ENCODE measurements at places on chromosomes 12 and 14.

DNA sequence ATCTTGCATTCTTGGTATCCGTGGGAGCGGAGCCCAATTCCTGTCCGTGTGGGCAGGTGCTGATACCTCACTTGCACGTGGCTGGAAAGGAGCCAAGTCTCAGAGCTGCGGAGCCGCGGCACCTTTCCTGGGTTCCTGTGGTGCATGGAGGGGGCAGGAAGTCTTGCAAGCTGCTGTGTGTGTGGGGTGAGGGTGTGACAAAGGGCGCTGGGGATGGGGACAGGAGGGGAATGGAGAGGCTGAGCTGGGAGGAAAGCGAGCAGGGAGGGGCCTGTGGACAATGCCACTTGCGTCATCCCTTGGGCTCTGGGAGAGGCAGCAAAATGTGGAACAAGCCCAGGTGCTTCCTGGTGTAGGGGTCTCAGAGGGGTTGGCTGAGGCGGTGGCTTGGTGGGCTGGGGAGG, 86.7 kb downstream of the CALM1 start:
- no peak for DNase-seq

DNA sequence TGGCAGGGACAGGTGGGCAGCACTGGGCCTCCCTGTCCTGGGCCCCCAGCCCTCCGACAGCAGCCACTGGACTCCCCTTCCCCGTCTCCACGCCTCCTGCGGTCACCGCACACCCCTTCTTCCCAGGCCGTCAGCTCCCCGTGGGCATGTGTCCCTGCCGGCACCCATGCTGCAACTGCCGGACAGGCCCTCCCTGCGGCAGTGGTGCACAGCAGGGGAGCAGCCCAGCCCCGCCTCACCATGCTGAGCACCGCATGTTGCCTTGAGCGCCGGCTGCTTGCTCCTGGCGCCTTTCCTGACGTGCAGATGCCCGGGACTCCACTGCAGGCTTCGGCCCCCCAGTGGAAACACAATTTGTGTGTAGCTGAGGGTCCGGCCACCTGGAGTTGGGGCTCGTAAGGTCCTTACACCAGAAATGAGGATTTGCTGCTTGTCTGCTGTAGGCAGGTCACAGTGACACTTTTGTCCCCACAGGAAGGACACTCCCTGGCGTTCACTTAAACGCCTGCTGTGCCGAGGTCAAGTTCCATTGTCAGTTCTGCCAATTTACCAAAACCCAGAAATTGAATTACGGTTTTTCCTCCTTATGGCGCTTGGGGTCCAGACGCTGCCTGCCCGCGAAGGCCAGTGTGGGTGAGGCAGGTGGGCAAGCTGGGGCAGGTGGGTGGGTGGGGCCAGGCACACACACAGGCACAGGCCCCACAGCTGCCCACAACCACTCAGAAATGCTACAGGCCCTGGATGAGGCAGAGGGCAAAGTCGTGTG, 28.2 kb upstream of the MMP17 start:
- DNase-seq: no peak

- no peak for DNase-seq
These were observed 46.9 kb upstream of the NOS1 start for GRCh38 chr12:117408161-117408791.

GRCh38 chr14:77267937-77268699, 2.9 kb downstream of the NGB start:
- no peak for DNase-seq

- no peak for DNase-seq
These were observed 244.0 kb upstream of the FKBP4 start for GRCh38 chr12:2550561-2551411.

DNA sequence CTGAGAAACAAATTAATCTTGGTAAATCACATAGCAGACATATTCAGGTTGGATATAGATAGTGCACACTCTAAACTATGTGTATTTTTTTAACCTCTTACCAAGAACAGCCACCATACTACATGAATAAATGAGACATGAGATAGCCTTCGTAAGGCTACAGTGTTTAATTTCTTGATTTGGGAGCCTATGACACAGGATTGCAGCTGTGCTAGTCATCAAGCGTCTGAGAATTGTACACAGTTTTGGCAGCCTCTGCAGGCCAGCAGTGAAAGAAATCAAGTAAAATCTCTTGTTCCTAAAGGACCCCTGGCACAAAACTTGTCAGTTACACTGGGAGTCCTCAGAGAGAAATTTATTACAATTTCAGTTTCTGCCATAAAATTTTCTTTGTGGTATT, 236.1 kb downstream of the C12orf50 start:
- DNase-seq: no peak
